T47D (cell line): ENCODE measurements at places on chromosomes 2 and 18.

GRCh38 chr2:36965206-36965605 is 1.1 kb downstream of the STRN start:
- no peak for DNase-seq

DNA sequence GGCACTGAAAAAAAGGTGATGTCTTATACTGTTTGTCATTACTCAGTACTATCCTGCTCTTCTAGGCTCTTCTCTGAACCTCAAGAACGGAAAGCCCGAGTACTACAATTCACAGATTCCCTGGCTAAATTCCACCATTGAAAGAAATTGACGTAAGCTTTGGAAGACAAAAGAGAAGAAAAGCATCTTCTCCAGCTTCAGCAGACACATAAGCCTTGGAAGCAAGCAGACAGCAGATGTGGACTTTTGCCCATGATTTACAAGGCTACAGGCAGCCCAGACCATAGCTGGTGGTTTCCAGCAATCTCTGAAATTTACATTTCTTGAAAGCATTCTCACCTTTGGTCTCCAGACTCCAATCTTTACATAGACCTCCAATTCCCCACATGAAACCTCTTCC is 289.0 kb downstream of the C1D start:
- no peak for DNase-seq

- DNase-seq, result no peak
These were observed 269.1 kb downstream of the ZNF385B start for GRCh38 chr2:179592167-179592936.

DNA sequence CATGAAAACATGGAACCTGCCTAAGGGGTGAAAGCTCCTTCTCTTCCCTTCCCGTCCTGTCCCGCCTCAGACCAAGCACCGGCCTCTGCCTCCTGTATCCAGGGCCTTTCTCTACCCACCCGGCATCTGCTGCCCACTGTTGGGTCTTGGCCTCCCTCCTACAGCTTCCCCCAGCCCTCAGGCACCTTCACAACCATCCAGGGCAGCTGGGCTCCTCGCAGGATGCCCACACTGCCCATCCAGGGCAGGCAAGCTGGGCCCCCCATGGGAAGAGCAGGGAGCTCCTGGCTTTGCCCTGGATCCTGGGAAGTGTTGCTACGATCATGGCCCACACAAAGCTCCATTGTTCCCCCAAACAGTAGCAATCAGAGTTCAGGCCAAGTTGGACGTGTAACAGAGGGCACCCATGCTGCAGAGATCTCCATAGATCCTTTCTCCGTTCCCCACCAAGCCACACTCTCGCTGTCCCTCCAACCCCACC is 206.6 kb downstream of the NDUFA10 start:
- DNase-seq, result no peak

GRCh38 chr2:584863-585823 is 92.1 kb downstream of the TMEM18 start:
- no peak for DNase-seq

DNA sequence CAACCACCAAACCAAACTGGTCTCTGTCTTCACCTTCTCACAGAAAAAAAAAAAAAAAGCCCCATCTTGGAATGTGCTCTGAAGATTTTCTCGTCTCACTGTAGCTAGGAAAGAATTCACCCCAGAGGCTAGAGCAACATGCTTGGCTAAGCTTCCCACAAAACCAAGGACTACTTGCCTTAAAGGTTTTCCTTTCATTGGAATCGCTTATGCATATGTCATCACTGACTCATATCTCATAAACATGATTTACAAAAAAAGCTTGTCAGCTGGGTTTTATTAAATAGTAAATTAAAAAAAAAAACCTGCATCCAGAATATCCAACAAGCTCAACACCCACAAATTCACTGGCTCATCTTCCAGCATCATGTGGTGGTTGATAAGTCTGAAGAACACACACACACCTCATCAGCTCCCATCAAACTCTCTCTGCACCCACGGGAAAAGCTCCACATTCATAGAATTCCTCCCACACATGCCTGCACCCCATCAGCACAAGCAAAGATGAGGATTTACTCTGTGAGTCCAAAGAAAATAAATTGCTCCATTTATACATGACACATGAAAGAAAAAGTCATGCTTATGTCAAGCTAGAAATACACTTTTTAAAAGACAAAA is 182.0 kb upstream of the TRIB2 start:
- no peak for DNase-seq
